ENCODE measurements at places on chromosomes 2 and 18. TPM values are rescaled to one million over a fixed set of nuclear protein-coding genes. Genes with fewer than 3 reads are reported as not detected.

DNA sequence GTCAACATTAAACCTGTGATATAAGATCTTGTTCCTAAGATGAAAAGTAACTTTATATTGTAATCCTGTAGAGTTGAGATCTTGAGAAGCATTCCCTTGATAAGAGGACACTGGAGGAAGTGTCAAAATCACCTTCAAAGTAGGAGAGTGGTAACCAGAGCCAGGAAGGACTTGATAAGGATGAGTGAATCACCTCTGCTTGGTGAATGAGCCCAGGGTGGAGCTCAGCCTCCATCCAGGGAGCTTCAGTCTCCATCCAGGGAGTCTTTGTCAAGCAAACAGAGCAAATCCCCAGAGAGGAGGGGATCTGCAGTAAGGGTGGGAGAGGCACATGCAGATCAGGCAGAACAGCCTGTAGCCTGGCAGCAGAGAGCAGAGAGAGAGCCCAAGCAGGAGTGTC, 167.1 kb upstream of the SIX2 start:
- peak; percentile 27 for DNase-seq

- peak; percentile 36 for DNase-seq
Measured at GRCh38 chr2:189412330-189412953, 28.8 kb upstream of the WDR75 start.

- no peak for DNase-seq
Measured at GRCh38 chr2:217866457-217866856, 136.3 kb downstream of the TNS1 start.

DNA sequence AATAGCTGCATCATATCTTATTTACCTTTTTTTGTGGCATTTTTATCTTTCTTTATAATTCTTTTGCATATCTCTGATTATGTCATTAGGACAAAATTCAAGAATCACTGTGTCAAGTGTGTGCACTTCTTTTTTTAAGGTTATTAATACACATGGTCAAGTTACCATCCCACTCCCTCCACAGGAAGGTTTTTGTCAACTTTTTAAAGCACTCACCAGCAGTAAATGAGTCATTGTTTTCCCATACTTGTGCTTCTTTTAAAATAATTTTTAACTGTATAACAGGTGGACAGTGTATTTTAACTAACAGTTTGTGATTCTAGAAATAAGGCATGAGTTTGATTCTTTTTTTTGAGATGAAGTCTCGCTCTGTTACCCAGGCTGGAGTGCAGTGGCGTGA, 45.7 kb upstream of the FAM171B start:
- peak; percentile 37 for DNase-seq

GRCh38 chr2:132754392-132754791, 84.4 kb upstream of the LYPD1 start:
- no peak for DNase-seq

DNA sequence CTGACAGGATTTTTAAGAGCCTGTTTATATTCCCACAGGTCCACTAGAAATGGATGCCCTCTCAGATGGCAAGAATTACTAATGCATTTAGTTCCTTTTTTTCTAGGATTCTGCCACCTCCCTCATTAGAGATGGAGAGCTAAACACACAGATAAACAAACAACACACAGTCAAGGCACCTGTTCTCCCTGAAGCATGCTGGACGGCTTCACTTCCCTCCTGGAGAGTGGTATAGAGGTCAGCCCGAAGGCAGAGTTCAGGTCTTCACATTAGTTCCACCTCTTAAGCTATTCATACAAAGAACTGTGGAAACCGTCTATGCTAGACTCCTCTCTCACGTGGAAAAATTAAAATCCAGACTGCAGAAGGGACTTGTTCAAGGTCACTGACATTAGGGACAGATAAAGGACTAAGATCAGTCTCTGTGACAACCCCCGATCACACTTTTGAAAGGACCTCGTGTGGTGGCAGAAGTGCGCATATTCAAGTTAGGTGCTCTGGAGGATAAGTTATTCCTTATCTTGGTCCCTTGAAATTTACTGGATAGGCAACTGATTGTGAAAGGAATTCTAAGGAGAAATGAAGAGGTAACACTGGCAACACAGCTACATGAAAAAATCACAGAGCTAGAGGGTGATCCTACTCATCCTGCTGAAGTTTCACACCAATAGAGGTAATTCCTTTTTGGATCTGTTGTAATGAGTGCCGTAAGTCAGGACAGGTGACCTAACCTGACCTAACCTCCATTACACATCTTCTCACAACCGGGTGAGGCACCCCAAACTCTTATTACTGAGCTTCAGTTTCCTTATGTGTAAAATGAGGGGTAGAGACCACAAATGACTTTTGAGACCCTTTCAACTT, 75.1 kb downstream of the SPRED2 start:
- no peak for DNase-seq

GRCh38 chr2:25521665-25522387, 151.6 kb downstream of the DTNB start:
- DNase-seq: peak; percentile 48

TAF4B gene
- total RNA-seq: 3.0 TPM

DNA sequence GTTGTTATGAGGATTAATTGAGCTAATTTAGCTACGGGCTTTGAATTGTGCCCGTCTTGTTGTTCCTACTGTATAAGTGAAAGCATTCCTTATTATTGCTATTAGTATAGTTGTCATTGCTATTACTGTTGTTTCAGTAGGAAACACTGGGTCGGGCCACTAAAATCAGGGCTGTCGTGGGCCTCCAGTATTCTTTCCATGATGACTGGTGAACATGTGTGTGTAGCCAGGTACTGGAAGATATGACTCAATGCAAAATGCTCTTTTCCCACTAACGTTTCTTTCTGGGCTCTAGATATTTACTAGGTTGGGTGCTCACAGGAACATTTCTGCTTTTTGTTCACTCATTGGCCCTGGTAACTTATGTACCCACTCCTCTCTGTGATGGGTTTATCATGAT, 4.9 kb downstream of the TTL start:
- no peak for DNase-seq
